ENCODE measurements at places on chromosomes 2 and 18. TPM values are rescaled to one million over a fixed set of nuclear protein-coding genes. Genes with fewer than 3 reads are reported as not detected.

- no peak for DNase-seq
- peaks cover 5% of the 10 kb centered on the region for H3K36me3 ChIP-seq
- no peaks in the 10 kb centered on the region for H3K4me1 ChIP-seq
- H3K4me3 ChIP-seq = no peak overlapping the region
- no peaks in the 10 kb centered on the region for H3K27me3 ChIP-seq
- no peak overlapping the region for H3K27ac ChIP-seq
Measured at GRCh38 chr2:58135861-58136260, 89.3 kb downstream of the VRK2 start.

GRCh38 chr2:75027886-75028285 lies 69.4 kb downstream of the POLE4 start:
- no peaks in the 10 kb centered on the region for H3K36me3 ChIP-seq
- H3K27me3 ChIP-seq = no peaks in the 10 kb centered on the region
- no peaks in the 10 kb centered on the region for H3K4me1 ChIP-seq
- no peak overlapping the region for H3K27ac ChIP-seq
- DNase-seq = no peak

DNA sequence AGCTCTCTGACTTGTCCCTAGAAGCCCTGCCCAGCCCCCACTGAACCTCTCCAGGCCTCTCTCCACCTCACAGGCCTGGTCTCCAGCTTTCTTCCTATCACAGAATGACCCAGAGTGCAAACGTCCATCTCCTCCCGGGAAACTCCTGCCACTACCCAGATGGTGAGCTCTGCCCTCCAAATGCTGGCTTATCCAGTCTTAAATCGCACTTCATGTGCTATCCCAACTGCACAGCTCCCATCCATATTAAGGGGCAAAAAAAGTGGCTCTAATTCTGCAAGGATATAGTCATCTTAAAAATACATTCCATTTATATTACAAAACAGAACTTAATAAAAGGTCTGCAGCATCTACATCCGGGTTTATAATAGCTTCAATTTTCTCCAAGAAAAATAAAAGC lies 70.8 kb upstream of the CDC42EP3 start:
- no peak for DNase-seq
- no peaks in the 10 kb centered on the region for H3K36me3 ChIP-seq

GRCh38 chr2:68062680-68063387 lies at the start of gene C1D:
C1D (minus strand) TSS chr2:68063004; CDS start chr2:68047310, 15,694 bp downstream.
- no peaks in the 10 kb centered on the region for H3K4me1 ChIP-seq
- peak within 1 kb of the TSS; percentile 94 for H3K27ac ChIP-seq
- no peaks in the 10 kb centered on the region for H3K27me3 ChIP-seq
- H3K4me3 ChIP-seq = peak within 1 kb of the TSS; percentile 86
- peak; percentile 95 for DNase-seq

The DUSP11 gene
- total RNA-seq = 49.9 TPM

The FBXO48 gene
- 0.98 TPM for total RNA-seq

The GALNT5 gene
- total RNA-seq = 1.6 TPM

The KLHL30 gene
- total RNA-seq = 0.32 TPM

The CCDC141 gene
- total RNA-seq = 2.2 TPM

Measured in breast epithelium (tissue), 4 donors.